Stimulated activated CD8-positive, alpha-beta memory T cell treated with anti-CD3 and anti-CD28 coated beads, Interleukin-15, amount 100 ng/mL, for 4 hours (primary cell): ENCODE measurements at places on chromosomes 2 and 18.

- DNase-seq: no peak
Measured at GRCh38 chr18:58178511-58178910, 134.5 kb downstream of the NEDD4L start.

DNA sequence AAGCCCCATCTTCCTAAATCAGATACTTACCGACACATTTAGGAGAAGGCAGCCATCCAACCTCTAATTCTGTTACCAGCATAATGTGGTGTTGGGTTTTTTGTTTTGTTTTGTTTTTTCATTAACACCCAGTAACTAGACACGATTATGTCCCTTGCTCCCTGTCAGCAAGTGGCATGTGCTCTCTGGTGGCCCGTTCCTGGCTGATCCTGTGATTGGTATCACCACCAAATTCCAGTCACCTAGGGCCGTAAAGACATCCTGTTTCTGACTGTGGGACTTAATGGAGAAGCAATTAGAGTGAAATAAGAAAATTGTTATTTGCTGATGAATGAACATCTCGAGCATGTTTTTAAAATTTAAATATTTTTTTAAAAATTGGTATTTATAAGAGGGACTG is 5.9 kb upstream of the DLX1 start:
- DNase-seq: no peak

GRCh38 chr2:17171446-17172049 is 346.7 kb downstream of the RAD51AP2 start:
- DNase-seq: no peak

DNA sequence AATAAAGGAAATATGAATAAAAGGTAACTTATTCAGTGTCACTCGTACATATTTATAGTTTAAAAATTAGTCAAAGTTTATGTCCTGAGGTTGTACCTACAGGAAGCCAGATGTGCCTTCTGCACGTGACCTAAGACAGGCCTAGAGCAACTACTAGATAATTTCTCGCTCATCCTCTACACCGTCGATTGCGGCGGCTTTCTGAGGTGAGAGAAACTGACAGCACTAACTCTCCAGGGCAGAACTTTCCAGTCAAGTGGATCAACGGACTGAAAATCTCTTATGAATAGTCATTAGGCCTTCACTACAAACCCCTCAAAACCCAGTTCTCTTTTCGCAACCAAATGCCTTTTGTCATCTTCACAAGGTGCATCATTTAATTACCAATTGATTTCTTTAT is 54.2 kb downstream of the ZEB2 start:
- DNase-seq: no peak

- no peak for DNase-seq
Measured at GRCh38 chr2:171963198-171963597, 36.6 kb upstream of the METAP1D start.

DNA sequence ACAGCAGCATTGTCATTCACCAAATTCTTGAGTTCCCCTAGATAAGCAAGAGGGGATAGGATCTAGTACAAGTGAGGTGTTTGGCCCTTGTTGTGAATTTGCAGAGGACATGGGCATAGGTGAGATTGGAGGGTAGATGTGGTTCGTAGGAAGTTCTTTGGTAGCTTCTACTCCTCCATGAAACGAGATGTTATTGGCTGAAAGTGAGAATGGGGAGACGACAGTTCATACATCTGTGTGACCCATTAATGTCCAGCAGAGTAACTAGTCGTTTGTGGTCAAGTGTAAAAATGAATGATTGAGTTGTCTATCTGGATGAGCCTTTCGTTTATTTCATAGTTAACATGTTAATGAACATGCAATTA is 90.4 kb downstream of the UBE2E3 start:
- DNase-seq: no peak

DNA sequence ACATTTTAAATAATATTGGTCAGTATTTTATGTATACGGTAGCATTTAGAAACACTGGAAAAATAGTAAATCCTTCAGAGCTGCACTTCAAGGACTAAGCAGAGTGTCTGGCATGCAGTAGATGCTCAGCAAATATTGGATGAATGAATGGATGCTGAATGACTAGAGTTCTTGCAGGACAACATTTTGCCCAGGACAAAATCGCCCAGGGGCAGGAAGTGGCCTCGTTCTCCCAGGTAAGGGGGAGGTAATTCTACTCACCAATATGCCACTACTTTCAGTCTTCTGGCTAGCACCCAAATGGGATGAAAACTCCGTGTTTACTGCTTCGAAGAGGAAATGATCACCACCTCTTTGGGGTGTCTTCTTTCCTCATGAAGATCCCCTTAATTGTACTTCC is 4.0 kb upstream of the DGUOK start:
- no peak for DNase-seq

- no peak for DNase-seq
Measured at GRCh38 chr2:3427272-3427671, 47.8 kb downstream of the TRAPPC12 start.

DNA sequence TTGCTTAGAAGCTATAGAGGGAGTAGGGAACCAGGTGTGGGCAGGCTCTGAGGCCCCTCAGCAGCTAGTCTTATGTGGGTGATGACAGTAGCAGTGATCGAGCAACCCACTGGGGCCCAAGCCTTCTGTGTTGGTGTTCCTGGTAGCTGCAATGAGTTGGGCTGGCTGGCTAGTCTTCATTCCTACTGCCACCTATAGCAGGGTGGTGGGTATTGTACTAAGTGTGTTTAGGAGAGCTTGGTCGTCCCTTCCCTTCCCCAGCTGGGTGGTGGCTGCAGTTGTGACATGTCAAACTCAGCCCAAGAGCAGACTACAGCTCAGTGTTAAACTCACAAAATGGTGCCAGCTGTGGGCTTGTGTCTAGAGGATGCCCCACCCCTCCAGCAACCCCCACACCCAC is 486.1 kb upstream of the UBE2E3 start:
- DNase-seq: no peak

GRCh38 chr2:170323743-170324142 is 145.8 kb downstream of the MYO3B start:
- DNase-seq: no peak

DNA sequence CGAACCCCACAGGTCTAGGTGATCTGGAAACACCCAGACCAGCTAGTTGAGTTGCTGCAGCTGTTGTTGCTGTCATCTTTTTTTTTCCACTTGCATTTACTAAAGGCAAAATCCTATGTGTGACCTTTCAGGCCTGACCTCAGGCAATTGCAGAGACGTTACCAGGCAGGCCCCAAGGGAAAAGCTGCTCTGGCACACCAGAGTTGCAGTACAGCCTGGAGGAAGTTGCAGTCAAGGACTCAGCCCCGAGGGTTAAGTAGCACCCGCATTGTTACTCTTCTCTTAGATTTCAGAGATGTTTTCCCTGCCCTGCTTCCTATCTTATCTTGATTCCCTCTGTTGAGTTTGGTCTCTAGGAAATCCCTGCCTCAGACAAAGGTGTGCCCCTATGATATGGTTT is 45.2 kb upstream of the SMAD2 start:
- no peak for DNase-seq

DNA sequence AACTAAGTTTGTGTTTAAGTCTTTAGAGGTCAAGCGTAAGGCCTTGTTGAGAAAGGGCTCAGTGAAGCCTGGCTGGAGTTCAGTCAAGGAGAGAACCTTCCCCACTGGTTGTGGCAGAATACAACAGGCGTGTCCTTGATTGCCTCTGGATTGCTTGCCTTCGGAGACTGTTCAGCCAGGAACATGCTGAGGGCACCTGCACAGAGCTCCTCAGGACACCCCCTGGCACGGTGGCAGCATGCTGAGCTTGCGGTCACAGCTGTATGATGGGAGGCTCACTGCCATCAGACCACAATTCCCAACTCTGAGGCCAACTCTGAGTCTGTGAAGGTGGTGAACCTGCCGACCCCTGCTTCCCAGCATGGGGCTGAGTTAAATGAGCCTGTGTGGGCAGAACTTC is 130.0 kb downstream of the LPIN1 start:
- no peak for DNase-seq

DNA sequence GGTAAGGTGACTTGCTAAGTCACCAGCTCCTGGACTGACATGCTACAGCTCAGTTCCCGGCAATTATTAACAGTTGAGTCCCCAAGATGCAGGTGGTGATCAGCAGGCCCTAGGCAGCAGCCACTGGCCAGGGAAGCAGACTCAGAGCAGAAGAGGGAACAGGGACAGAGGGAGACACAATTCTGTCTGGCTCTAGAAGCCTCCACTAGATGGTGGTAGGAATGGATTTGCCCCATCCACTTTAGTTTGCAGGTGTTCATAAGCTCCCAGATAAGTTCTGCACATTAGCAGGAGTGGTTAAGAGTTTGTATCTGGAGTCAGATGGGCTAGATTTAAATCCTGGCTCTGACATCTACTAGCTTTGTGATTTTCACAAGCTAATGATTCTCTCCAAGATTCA is 25.5 kb upstream of the SLC1A4 start:
- no peak for DNase-seq

- no peak for DNase-seq
Measured at GRCh38 chr2:176637486-176638166, 368.4 kb downstream of the MTX2 start.

DNA sequence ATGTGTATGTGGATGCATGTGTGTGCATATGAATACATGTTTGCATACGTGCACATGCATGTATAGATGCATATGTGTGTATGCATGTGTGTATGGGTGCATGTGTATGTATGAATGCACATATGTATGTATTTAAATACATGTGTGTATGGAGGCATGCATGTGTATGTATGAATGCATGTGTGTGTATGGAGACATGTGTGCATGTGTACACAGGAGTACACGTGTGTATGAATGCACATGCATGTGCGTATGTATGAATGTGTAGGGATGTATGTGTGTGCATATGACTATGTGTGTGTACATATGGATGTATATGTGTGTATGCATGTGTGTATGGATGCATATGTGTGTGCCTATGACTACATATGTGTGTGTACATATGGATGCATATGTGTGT is 51.9 kb downstream of the DCDC2C start:
- DNase-seq: no peak

DNA sequence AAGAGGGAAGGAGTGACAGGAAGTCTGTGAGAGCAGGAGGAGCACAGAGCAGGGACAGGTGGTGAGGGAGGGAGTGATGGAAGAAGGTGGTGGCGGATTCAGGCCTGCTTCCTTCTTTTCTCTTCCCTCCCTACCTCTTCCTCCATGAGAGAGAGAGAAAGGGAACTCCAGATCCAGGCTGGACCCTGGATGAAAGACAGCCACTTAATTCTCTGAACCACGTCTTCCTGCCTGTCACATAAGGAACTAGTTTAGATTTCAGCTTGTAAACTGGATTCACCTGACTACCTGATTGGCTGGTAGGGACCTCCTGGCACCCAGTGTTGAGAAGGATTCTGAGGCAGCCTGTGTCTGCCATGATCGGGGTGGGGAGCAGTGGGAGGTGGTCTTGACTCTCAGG is 48.9 kb downstream of the PAX8 start:
- DNase-seq: no peak

- DNase-seq: no peak
Measured at GRCh38 chr2:101832114-101832513, 134.6 kb downstream of the MAP4K4 start.

DNA sequence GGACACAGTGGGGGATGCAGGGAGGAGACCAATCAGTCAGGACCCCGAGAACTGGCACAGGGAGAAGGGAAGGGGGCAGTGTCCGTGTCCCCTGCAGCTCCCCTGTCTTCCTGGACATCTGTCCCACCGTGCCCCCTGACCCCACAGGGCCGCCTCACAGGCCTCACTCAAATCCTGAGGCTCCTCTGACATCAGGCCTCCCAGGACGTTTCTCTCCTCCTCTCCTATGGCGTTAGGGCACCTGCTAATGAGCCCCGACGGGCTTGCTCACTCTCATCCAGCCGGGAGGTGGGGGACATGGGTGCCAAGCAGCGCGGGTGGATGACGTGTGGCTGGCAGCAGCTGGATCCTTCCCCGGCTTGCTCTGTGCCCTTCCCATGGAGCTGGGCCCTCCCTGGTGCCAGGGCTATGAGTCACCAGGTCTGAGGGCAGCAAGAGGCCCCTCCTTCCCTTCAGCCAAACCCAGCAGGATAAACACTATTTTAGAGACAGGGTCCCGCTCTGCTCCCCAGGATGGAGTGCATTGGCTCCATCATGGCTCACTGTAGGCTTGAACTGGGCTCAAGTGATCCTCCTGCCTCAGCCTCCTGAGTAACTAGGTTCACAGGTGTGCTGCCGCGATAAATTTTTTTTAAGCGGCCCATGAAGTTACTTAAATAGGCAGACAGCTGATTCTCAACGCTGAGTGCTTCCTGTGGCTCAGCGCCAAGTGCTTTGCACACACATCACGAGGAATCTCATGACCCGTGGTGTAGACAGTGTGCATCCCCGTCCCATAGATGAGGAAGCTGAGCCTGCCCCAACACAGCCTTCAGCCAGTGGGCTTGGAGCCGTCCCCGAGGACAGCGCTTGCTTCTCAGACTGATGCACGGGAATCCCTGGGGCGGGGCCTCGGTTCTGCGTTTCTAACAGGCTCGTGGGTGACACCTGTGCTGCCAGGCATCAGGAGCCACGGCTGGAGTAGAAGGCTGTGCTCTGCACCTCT is 64.5 kb upstream of the HDAC4 start:
- DNase-seq: no peak

- no peak for DNase-seq
Measured at GRCh38 chr18:69559604-69560003, 158.9 kb downstream of the DOK6 start.

DNA sequence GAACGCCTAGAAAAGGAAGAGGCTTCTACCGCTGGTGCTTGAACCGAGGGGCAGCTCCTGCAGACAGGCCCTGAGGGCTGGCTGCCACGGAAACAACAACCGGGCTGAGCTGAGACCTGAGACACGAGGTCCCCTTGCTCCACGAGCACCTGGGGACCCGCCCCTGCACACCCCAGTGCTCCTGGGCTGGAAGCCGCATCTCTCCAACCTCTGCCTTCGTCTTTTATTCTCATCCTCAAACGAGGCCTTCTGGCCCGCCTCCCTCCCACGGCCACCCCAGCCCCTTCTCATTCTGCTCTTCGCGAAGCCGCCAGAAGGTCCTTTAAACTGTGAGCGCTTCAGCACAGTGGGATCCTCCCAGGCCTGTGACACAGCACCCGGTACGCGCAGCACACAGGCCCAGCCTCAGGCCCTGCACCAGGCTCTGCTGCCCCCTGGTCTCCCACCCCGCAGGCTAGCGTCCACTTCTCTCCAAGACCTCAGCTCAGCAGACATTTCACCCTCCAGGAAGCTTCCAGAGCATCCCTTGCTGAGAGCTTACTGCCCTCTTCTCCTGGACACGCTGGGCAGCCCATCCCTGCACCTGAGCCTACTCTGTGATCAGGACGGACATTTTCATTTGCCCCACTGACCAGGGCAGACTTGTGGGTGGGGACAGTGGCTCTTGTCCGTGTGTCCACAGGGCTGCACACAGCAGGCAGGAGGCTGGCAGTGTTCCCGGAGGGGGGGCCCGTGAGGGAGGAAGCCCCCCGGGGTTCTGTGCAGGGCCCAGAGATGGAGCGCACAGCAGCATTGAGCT is 149.7 kb downstream of the PXDN start:
- no peak for DNase-seq

DNA sequence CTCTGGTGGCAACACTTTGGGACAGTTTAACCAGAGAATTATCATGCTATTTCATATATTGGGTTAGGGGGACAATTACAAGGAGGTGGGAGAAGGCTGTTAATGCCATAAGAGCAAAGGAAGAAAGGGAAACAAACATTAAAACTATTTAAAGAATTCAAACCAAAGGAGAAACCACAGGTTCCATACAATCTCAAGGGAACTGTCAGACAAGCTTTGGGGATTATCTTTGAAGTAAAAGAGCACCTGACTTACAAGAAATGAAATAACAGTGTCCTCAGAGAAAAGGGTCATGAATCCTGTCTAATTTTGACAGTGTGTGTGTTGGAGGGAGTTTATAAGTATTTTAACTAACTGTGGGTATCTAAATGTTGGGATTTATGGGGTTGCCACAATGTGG is 44.4 kb downstream of the CERS6 start:
- DNase-seq: no peak
